SHP77 treated with DMSO at 0.1 percent for 48 hours (cell line): ENCODE measurements at places on chromosomes 6 and 20.

GRCh38 chr6:96784650-96785049 is 52.6 kb downstream of the GPR63 start:
- no peak for DNase-seq

DNA sequence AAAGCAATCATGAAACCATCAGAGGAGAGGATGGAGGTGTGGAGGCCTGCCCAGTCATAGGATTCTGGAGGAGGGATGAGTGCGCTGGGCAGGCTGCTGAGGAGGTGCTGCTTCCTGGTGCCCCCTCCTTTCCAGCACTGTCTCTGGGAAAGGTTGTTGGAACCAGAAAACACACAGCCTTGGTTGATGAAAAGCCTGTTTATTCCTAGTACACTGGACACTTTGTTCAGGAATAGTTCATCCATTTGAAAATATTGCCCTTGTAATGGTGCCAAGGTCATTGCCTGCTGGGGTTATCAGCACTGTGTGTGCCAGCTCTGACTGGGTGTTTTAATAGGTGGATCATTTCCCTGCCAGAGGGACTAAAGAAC is 83.7 kb upstream of the ARMC2 start:
- DNase-seq, result no peak

GRCh38 chr20:24051160-24051559 is 62.6 kb upstream of the GGTLC1 start:
- DNase-seq, result no peak

GRCh38 chr20:12028771-12029170 is 111.1 kb downstream of the BTBD3 start:
- DNase-seq, result no peak
